ENCODE measurements at places on chromosomes 3 and 15.

DNA sequence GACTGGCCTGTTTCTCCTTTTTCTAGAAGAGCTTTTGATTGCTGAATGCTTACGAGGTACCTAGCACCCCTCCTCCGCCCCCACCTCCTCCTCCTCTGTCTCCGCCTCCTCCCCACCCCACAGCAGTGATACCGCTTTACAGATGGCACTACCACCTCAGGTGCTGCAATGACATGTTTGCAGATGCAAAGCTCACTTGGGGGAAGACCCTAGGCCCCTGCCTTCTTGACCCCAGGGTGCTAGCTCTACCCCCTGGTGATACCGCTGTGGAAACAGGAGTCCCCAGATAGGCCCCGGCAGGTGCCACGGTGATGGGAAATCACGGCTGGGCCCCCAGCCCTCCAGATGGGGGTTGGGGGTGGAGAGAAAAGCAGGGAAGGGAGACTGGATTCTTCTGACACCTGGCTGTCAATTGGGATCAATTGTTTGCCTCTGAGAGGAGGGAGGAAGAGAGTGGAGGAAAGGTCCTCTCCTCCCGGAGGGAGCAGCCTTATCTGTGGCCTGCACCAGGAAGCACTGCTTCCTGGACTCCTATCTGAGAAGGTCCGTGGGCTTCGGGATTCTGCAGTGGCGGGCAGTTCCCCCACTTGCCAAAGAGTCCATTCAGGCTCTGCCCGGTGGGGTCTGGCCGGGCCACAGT, 37.6 kb downstream of the DNASE1L3 start:
- no peak for DNase-seq

- no peak for DNase-seq
These were observed 417.1 kb upstream of the GOLIM4 start for GRCh38 chr3:168512802-168513201.

DNA sequence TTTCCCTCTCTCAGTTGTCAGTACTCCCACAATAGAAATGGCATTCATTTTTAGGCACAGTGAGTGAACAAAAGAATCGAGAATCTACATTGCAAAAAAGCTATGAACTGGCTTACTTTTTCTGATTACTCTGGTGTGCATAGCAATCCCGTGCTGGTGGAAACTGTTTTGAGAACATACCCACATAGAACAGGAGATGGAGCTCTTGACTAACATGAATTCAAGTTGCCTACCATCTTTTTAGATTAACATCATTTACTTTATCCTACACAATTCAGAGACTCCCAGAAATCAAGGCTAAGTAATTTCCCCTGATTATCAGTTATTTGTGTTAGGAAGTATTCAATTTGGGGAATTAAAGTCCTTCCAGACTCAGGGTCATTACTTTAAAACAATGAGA, 326.6 kb downstream of the ARPP21 start:
- DNase-seq = no peak

- DNase-seq = no peak
These were observed 102.6 kb upstream of the SLC6A6 start for GRCh38 chr3:14299767-14300166.

DNA sequence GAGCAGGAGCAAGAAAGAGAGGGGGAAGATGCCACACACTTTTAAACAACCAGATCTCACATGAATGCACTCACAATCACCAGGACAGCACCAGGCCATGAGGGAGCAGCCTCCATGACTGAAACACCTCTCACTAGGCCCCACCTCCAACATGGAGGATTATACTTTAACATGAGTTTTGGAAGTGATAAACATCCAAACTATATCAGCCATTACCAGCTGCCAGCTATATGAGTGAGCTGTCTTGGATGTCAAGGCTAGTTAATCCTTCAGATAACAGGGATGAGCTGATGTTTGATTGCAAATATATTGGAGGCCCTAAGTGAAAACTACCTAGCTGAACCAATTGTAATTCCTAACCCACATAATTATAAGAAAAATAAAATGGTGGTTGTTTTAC, 108.4 kb upstream of the DCBLD2 start:
- no peak for DNase-seq

DNA sequence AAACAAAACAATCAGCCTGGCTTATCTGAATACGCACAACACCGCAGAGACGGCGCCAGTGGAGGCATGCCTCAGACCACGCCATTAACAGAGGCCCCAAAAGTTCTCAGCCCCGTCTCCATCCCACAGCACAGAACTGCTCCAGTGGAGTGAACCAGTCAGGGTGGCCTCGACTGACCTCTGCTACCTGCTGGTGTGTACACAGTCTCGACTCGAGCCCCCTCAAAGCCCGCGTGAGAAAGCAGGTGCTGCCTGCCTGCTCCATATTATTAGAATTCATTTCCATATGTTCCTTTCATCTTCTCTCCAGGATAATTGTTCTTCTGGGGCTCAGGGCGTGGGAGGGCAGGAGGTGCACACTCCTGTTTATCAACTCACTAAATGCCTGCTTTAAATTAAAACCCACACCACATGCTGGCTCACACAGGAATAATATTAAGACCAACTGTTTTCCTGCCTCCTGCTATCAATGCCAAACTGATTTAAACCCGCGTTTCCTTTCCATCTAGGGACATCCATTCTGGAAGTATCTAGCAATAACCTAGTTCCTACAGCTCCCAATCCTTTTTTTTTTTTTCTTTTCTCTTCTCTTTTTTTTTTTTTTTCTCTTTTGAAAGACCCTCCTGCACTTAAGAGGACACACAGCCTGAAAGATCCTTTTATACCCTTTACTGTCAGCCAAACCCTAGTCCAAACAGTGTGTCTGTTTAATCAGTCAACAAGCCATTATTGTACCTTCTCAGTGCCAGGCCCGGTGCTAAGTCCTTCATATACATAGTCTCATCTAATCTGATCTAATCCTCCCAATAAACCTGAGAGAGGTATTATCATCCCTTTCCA, 101.2 kb downstream of the TLE3 start:
- peak; percentile 53 for DNase-seq

DNA sequence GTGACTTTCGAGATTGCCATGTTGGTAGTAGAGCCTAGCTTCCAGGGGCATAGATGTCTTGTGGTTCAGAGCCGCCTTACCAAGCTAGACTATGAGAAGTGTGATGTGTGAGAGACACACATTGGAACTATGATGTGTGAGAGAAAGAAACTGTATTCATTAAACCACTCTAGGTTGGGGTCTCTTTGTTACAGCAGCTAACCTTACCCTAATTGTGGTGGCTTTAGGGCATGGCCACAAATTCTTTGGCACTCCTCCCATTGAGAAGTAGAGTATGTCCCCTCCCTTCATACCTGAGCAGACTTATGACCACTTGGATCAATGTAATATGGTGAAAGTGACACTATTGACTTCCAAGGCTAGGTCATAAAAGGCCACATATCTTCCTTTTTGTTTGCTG, 35.3 kb upstream of the CDV3 start:
- DNase-seq = no peak

DNA sequence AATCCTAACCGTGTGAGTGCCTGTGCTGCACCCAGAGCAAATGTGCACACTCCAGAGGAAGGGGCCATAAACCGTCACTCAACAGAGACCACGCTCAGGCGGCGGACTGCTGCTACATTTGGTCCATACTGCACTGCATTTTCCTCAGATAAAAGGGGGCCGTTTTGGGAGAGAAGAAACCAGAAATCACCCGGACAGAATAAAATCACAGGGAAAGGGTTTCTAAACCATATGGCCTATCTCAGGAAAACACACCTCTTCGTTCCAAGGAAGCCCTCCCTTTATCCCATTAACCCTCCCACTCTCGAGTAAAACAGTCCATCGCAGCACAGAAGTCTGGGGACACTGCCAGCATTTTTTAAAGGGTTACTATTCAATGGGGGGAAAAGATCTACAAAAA, 7.6 kb downstream of the IL17RD start:
- no peak for DNase-seq

- no peak for DNase-seq
These were observed 251.3 kb upstream of the GBE1 start for GRCh38 chr3:82012775-82013174.

- peak; percentile 51 for DNase-seq
These were observed 21.6 kb downstream of the ESYT3 start for GRCh38 chr3:138455801-138456716.

GRCh38 chr3:143595456-143596077, 252.7 kb downstream of the SLC9A9 start:
- DNase-seq = no peak

DNA sequence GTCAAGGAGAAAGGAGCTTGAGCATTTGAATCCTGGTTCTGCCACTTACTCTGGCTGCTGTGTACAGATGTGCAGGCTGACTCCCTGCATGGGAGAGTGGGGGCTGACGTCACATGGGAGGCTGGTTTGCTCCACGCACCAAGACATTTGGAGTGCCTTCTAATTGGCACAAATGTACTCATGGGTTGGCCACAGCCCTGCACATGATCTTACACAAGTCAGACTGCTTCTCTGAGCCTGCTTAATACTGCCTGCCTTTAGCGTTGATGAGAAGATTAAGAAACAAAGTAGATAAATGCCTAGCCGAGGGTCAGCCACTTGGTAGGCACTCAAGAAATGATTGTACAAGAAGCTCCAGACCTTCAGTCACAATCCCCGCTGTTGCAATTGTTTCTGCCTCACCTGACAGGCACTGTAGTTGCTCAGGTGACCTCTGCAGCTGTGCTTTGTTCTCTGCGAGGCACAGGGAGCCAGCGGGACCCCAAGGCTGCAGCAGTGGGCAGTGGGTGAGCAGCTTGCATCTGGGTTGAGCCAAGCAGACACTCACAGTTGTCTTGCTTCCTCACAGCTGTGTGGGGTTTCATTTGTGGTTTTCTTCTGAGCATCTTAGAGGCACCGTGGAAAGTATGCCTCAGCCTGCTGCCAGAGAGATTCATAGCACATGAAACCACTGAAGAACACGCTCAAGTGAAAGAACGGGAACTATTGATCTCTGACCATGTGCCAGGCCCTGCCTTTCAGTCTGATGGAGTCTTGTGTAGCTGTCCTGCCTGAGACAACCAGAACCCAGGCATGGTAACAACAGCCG, 33.1 kb downstream of the GRK7 start:
- no peak for DNase-seq

DNA sequence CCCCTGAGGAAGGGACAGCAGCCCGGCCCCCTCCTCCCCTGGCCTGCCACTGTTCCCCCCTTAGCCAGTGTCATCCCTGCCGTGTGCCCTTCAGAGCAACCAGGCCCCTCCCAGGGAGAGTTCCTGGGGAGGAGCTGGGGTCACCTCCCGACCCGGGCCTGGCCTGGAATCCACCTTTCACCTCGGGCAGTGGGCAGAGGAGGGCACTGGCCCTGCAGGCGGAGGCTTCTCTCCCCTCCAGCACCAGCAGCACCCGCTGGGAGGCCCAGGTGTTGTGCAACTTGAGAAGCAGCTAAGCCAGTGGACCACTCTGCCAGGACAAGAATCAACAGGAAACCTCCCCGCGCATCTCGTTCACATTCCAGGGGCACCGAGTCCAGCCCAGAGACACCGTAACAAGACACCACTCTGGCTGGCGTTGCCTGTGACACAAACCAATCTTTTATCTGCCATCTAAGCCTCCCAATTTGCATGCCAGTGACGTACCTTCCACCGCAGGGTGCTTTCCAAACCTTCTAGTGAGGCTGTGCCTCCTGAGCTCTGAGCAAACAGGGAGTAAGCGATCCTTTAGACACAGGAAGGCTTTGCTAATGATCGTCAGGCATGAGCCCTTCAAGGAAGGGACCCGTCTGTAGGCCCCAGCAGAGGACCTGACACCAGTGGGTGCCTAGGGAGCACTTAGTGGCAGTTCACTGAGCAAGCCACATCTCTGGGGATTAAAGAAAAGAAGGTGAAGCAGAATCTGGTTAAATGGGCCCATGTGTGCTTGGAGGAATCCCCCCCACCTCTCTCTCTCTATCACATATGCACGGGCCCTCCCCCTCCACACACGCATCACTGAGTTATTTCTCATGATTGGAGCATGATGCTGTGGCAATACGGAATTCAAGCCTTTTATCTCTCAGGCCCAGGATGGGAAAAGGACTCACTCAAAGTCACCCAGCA, 98.9 kb upstream of the TLE3 start:
- DNase-seq = peak; percentile 90

DNA sequence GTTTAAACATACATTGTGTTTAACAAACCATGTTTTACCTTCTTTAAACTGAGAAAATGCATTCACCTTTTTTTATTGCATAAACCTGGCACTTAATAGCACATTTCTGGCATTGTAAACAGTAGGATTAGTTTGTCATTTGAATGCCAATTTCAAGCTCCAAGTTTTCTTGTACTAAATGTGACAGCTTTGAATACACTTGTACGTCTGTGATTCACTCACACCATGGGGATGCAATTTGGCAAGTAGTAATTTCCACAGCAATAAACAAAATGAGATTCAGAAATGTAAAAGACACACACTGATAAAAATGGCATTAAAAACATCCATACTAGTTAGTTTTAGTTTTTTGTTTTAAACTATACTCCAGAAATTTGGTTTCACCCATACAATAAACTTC, 598.9 kb downstream of the SI start:
- DNase-seq = no peak

DNA sequence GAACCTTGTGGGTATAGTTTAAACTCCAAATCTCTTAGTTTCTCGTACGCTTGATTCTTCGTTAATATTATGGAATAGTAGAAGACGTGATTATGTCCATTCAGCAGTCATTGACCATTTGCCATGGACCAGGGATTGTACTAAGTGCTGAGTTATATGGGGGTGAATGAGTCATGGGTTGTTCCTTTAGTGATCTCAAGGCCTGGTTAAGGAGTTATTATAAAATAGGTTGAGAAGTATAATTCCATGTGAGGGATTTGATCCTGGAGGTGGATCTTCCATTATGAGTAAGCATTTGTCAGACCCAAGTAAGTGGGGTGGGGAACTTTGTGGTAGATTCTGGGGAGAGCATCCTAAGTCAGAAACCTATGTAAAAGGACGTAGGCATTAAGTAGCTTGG, 15.4 kb downstream of the NR2C2 start:
- no peak for DNase-seq

DNA sequence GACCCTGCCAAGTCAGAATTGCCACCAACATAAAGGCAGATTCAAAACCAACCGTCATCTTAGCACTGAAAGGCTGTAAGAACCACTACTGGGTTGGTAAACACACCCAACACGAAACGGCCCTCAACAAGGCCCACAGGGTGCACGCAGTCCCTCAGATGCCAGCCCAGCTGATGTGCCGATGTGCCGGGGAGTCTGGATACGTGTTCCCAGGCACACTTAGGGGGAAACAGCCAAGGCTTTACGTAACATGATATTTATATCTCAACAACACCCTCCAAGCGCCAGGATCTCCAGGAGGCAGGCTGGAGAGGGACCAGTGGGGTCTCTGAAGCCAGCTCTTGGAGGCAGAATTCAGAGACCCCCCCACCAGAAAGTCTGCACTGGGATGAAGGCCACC, 14.2 kb downstream of the POC1A start:
- DNase-seq = no peak

- no peak for DNase-seq
These were observed 37.2 kb downstream of the CCK start for GRCh38 chr3:42228796-42229195.

DNA sequence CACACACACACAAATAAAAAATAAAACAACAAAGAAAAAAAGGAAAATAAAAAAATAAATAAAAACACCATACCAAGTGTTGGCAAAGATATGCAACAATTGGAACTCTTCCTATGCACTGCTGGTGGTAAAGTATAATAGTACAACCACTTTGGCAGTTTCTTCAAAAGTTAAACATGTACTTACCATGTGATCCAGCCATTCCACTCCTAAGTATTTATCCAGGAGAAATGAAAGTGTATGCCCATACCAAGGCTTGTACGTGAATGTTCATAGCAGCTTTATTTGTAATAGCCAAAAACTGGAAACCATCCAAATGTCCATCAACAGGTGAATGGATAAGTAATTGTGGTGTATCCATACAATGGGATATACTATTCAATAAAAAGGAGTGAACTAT, 17.0 kb downstream of the WDR93 start:
- DNase-seq = no peak

- DNase-seq = no peak
These were observed 163.1 kb upstream of the HES1 start for GRCh38 chr3:193972832-193973231.

Data from posterior vena cava (tissue), 2 donors.